ENCODE measurements at places on chromosomes 7 and 10. TPM values are rescaled to one million over a fixed set of nuclear protein-coding genes. Genes with fewer than 3 reads are reported as not detected.

CDK14 gene
- total RNA-seq: 37.9 TPM

- no peaks in the 10 kb centered on the region for H3K27me3 ChIP-seq
- no peak overlapping the region for H3K27ac ChIP-seq
- H3K4me1 ChIP-seq: no peaks in the 10 kb centered on the region
- no peaks in the 10 kb centered on the region for H3K36me3 ChIP-seq
Observed at GRCh38 chr7:114648680-114649079, 234.1 kb downstream of the FOXP2 start.

CDNF gene
- 3.3 TPM for total RNA-seq

DNA sequence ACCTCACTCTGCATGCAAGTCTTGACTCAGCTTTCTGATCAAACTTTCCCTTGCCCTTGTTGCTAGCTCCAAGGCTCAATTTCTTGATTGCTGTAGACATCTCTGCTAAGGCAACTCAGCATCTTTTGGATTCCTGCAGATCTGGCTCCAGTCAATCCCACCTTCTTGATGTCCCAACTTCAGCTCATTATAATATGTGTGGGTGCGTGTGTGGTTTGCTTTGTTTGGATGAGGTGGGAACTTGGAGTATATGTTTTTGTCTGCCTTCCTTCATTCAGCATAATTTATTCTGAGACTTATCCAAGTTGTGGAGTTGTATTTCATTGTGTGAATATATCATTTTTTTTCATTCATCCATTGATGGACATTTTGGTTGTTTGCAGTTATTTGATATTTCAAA lies 364.8 kb upstream of the IGFBP3 start:
- H3K4me1 ChIP-seq: no peaks in the 10 kb centered on the region
- H3K27me3 ChIP-seq: no peaks in the 10 kb centered on the region
- no peak overlapping the region for H3K27ac ChIP-seq

DNA sequence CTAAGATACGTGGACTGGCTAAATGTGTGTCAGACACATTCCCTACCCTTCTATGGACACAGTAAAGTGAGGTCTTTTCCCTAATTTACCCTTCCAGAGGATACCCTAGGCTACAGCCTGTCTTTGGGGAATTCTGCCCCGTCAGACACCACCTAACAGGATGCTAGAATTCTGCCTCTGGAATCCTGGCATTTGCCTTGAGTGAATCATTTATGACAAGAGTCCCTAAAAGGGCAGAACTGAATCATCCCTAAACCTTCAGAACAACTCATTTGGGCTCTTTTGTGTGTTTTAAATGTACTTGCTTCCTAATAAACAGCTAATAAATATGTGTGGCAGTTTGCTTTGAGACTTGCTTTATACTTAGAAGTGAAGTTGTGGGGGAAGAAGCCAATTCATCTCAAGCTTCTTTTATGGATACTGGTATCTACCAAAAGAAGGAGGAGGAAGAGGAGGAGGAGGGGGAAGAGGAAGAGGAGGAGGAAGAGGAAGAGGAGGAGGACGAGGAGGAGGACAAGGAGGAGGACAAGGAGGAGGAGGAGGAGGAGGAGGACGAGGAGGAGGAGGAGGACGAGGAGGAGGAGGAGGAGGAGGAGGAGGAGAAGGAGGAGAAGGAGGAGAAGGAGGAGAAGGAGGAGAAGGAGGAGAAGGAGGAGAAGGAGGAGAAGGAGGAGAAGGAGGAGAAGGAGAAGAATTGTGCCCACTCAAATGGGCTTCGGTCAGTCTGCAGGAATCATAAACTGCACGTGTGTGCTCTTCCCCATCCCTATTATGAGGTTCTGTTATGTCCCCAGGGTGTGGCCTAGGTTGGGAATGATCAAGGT lies 27.1 kb downstream of the PARP12 start:
- H3K27ac ChIP-seq: no peak overlapping the region
- H3K27me3 ChIP-seq: no peaks in the 10 kb centered on the region
- no peak for DNase-seq
- no peak overlapping the region for H3K4me3 ChIP-seq
- H3K36me3 ChIP-seq: peaks cover 27% of the 10 kb centered on the region
- H3K4me1 ChIP-seq: no peaks in the 10 kb centered on the region

DNA sequence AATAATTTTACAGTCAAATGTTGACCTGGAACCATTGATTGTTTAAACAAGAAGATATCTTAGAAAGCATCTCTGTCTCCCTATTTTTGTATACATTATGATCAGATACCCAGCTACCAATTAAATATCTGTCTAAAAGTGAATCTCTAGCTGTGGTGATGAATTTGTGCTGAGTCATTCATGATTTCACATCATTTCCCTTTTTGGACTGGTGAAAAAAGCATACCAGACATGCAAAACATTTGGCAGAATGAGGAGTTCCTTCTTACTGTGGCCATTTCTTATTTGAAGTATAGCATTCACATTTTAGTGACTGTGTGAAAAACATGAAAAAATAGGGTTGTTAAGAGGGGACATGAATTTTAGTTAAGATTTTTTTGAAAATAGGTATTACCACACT lies 98.0 kb upstream of the GATA3 start:
- H3K36me3 ChIP-seq: no peaks in the 10 kb centered on the region
- H3K4me3 ChIP-seq: no peak overlapping the region
- no peaks in the 10 kb centered on the region for H3K4me1 ChIP-seq
- no peak for DNase-seq
- H3K27me3 ChIP-seq: no peaks in the 10 kb centered on the region

DNA sequence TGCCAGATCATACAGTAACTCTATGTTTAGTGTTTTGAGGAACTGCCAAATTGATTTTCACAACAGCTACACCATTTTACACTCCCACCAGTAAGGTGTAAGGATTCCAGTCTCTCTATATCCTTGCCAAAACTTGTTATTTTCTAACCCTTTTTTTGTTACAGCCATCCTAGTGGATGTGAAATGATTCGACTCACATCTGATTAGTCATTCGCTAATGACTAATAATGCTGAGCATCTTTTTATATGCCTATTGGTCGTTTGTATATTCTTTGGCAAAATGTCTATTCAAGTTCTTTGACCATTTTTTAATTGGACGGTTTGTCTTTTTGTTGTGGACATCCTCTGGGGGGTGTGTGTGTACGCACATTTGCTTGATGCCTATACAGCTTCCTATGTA lies 142.8 kb downstream of the DGKB start:
- no peak overlapping the region for H3K27ac ChIP-seq
- no peaks in the 10 kb centered on the region for H3K27me3 ChIP-seq
- H3K4me3 ChIP-seq: no peak overlapping the region
- DNase-seq: no peak

DNA sequence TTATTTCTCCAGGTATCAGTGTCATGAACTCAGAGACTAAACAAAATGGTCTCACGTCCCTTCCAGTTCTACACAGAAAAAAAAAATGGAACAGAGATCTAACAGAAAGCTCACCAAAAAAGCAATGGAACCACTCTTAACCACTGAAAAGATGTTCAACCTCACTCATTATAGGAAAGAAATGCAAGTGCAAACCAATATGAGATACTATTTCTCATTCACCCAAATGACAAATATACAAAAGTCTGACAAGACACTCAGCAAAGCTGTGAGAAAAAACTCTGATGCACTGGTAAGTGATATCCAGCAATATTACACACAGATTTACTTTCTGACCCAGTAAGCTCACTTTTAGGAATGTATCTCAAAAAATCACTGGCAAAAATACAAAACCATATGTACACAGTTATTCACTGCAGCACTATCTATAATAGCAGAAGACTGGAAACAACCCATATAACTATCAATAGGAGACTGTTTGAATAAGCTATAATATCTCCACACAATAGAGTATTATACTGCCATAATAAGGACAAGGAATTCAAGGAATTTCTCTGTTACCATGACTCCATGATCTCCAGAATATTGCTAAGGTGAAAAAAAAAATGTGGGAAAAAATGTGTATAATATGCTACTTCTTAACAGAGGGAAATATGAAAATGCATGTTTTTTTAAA lies 36.6 kb downstream of the ABI1 start:
- no peak overlapping the region for H3K27ac ChIP-seq
- H3K36me3 ChIP-seq: peaks cover 14% of the 10 kb centered on the region
- no peak for DNase-seq
- H3K4me3 ChIP-seq: no peak overlapping the region
- peaks cover 5% of the 10 kb centered on the region for H3K4me1 ChIP-seq

GRCh38 chr7:26167303-26167934 lies 15.4 kb downstream of the NFE2L3 start:
- H3K27me3 ChIP-seq: no peaks in the 10 kb centered on the region
- DNase-seq: no peak
- no peaks in the 10 kb centered on the region for H3K4me1 ChIP-seq

AGAP5 gene
- 1.5 TPM for total RNA-seq

DNA sequence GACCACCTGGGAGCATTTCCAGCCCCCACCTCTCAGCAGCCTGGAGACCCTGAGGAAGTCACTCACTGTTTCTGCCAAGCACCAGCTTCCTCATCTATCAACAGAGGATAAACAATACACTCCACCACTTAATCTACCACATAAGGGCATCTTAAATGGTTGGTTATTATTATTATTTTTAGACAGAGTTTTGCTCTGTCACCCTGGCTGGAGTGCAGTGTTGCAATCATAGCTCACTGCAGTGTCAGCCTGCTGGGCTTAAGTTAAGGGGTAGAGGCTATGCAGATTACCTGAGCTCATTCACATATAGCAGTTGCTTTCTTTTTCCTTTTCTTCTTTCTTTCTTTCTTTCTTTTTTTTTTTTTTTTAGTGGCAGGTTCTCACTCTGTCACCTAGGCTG lies 59.5 kb upstream of the ELN start:
- no peak overlapping the region for H3K27ac ChIP-seq
- H3K36me3 ChIP-seq: no peaks in the 10 kb centered on the region
- no peak for DNase-seq
- no peaks in the 10 kb centered on the region for H3K27me3 ChIP-seq
- H3K4me1 ChIP-seq: no peaks in the 10 kb centered on the region

DNA sequence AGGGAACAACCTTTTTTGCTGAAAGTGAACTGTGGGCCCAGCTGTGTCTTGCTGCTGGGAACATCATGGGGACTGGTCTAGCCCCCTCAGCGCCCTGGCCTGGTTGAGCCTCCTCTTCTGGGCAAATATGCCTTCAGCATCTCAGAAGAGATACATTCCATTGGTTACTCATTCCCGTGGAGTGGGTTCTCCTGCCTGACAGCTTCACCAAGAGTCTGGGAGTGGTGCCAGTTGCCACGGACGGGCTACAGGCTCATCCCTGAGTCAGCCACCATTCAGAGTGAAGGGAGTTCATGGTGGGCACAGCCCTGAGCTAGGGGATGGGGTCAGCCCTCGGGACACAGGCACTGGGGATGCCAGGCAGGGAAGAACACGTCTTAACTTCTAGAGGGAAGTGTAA lies 81.9 kb downstream of the RAMP3 start:
- peaks cover 9% of the 10 kb centered on the region for H3K4me1 ChIP-seq
- DNase-seq: peak; percentile 56
- H3K4me3 ChIP-seq: no peak overlapping the region
- peak overlapping the region; percentile 9 for H3K27ac ChIP-seq
- H3K36me3 ChIP-seq: no peaks in the 10 kb centered on the region

VSTM4 gene
- 17.6 TPM for total RNA-seq

GRCh38 chr7:5218564-5219360 lies 28.7 kb downstream of the WIPI2 start:
- no peaks in the 10 kb centered on the region for H3K4me1 ChIP-seq
- DNase-seq: no peak
- H3K4me3 ChIP-seq: no peak overlapping the region
- H3K27ac ChIP-seq: no peak overlapping the region

DNA sequence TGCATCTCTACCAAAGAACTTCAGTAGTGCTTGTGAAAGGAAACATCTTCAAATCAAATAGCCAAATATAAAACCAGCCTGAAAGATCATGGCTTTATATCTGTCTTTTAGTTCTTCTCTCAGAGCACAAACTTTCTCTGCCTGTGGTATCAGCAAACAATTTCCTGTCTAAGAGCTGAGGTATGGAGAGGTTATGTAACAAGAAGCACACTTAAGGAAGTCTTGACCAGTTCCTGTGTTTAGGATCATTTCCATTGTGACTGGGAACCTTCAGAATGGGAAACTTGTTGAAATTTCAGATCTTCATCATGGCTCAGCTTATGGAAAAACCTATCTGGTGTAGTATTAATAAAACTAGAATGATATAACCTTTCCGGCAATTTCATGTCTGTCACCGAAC lies 148.8 kb downstream of the MBL2 start:
- H3K4me3 ChIP-seq: no peak overlapping the region
- no peaks in the 10 kb centered on the region for H3K36me3 ChIP-seq
- DNase-seq: no peak
- H3K27ac ChIP-seq: no peak overlapping the region
- peaks cover 3% of the 10 kb centered on the region for H3K27me3 ChIP-seq
- no peaks in the 10 kb centered on the region for H3K4me1 ChIP-seq

DNA sequence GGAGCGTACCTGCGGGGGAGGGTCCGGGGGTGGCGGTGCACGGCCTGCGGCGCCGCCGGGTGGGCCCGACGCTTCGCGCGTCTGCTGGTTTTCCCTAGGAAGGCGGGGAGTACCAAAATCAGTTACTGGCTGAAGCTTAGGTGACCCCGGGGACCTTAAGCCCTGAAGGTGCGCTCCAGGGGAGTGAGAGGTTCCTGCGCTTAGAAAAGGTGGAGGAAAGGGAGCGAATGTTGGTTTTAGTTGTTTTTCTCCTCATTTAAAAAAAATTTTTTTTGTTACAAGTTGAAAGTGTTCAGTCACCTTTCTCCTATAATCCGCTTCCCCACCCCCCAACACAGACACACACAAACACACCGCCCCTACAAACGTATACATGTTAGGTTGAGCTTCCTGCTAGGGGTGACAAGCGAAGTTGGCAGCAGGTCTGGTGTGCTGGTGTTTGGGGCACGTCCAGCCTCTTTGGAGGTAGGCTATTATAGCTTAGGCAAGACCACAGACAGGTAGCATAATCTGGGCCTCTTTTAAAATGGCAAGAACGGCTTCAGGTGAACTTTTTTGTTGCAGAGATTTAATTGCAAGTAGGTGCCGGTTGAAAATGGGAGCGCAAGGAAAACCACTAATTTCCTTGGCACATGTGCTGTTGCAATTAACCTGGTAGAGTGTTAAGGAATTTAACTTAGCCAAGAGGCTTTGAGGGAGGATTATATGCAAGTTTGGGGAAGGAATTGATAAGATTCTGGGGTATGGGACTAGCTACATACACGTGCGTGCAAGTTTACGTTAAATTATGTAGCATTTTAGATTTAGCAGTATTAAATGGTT lies 945 bp downstream of the ADD3 start:
- H3K36me3 ChIP-seq: no peaks in the 10 kb centered on the region
- peak overlapping the region; percentile 96 for H3K4me3 ChIP-seq
- no peaks in the 10 kb centered on the region for H3K27me3 ChIP-seq
- H3K27ac ChIP-seq: peak overlapping the region; percentile 95

DNA sequence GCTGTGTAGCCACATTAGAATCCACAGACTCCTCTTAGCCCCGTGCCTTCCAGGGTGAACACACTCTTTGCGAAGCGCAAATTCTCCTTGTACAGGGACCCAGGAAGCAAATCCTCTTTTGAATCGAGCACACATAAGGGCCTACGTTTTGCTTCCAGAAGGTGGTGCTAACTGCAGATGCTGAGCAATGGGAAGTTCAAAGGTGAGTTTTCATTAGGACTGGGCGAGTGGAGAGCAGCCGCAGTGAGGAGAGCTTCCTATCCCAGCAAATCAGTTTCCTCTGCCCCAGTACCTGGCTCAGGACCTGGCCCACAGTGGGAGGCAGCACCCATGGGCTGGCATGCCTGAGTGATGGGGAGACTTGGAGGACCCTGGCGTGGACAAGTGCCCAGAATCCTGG lies 23.5 kb upstream of the GPR26 start:
- H3K27me3 ChIP-seq: no peaks in the 10 kb centered on the region
- H3K27ac ChIP-seq: no peak overlapping the region
- H3K36me3 ChIP-seq: no peaks in the 10 kb centered on the region

- H3K27me3 ChIP-seq: no peaks in the 10 kb centered on the region
- H3K4me3 ChIP-seq: no peak overlapping the region
- H3K4me1 ChIP-seq: no peaks in the 10 kb centered on the region
Observed at GRCh38 chr10:126111516-126111915, 215.2 kb downstream of the FANK1 start.

CPA4 gene
- total RNA-seq: 2.0 TPM

RARRES2 gene
- 105 TPM for total RNA-seq
